ENCODE measurements at places on chromosomes 11 and 22.

DNA sequence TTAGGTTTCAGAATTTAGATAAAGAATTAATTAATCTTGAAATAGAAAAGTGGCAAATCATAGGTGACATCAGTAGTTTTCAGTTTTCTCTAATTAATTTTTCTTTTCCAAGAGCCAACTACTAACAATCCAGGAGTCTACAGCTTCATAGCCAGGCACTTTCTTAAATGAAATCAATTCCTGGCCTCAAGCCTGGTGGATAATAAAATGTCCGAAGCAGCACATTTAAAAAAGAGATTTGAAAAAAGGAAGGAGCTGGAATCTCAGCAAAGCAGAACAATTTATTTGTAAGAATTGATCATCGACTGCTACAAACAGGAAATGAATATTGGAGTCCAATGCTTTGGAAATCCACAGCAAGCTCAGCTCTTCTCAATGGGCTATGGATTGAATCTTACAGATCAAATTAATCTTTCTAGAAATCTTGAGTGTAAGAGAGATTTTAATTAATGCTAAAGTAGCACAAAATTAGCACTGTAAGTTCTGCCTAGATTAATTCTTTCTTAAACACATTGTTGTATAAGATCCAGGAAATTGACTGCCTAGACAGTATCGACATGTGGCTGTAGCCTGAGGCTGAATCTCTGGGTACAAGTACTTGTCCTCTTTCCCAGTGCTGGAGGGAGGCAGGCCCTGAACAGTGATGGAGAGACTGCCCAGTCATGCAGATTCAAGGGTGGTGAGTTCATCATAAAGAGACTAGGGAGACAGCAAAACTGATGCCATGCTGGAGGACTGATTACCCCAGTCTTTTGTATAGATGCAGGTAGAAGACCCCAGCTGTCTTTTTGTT is 167.8 kb upstream of the POU2AF2 start:
- DNase-seq = no peak

DNA sequence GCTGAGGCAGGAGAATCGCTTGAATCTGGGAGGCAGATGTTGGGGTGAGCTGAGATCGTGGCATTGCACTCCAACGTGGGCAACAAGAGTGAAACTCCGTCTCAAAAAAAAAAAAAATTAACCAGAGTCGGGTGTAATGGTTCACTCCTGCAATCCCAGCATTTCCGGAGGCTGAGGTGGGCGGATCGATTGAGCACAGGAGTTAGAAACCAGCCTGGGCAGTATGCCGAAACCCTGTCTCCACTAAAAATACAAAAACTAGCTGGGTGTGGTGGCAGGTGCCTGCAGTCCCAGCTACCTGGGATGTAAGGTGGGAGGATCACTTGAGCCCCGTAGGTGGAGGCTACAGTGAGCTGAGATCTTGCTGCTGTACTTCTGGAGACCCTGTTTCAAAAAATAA is 1.5 kb downstream of the RANGAP1 start:
- no peak for DNase-seq

GRCh38 chr22:19986011-19986409 is 30.6 kb downstream of the ARVCF start:
- DNase-seq = no peak

DNA sequence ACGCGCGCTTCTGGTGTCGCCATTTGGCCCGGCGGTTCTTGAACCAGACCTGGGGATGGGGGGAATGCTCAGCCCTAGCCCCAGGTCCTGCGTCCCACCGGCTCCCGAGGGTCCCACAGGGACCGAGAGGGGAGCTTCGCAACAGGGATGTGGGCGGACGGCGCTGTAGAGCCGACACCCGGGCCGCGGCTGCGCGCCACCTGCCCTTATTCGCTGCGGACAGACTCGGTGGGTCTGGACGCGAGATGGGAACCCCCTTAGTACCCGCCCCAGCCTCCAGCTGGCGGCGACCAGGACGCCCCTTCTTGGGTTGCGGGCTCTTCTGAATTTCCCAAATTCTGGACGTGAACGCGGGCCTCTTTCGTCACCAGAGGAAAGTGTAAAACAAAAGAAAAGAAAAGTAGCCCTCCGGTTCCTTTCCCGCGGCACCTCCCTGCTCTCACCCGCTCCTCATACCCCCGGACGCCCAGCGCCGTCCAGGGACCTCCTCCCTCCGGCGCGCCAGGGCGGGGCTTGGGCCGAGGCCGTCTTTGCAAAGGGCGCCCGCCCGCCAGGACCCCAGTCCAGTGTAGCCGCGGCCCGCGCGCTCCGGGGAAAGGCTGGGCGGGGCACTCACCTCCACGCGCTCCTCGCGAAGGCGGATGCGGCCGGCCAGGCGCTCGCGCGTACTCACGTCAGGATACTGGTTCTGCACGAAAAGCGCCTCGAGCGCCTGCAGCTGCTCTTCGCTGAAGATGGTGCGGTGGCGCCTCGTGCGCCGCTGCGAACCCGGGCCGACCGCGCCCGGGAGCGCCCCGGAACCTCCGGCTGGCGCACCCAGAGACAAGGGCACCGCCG is 827 bp downstream of the GSC2 start:
- DNase-seq = no peak

GRCh38 chr22:47187176-47187957 is 424.9 kb downstream of the TBC1D22A start:
- no peak for DNase-seq

GRCh38 chr11:34300026-34300925 is 57.5 kb downstream of the ABTB2 start:
- no peak for DNase-seq

- no peak for DNase-seq
These were observed 22.4 kb downstream of the SLCO2B1 start for GRCh38 chr11:75173336-75173735.

DNA sequence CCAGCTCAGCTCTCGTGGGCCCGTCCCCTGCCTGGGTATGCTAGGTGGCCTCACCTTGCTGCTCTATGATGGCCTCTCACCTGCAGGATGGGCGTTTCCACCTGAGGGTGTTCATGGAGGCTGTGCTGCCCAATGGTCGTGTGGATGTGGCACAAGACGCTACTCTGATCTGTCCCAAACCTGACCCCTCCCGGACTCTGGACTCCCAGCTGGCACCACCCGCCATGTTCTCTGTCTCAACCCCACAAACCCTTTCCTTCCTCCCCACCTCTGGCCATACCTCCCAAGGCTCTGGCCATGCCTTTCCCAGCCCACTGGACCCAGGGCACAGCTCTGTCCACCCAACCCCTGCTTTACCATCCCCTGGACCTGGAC is 2.1 kb downstream of the ZP1 start:
- DNase-seq = no peak
